ENCODE measurements at places on chromosomes 3 and 15. TPM values are rescaled to one million over a fixed set of nuclear protein-coding genes. Genes with fewer than 3 reads are reported as not detected.

The ITIH4 gene
- 1.6 TPM for total RNA-seq

- no peaks in the 10 kb centered on the region for H3K27me3 ChIP-seq
- H3K4me1 ChIP-seq = no peaks in the 10 kb centered on the region
- DNase-seq = no peak
- H3K4me3 ChIP-seq = no peak overlapping the region
- no peaks in the 10 kb centered on the region for H3K36me3 ChIP-seq
- H3K27ac ChIP-seq = no peak overlapping the region
These were observed 1159.5 kb downstream of the IGSF11 start for GRCh38 chr3:117874904-117875874.

The CPEB1 gene
- 0.32 TPM for total RNA-seq

The HHLA2 gene
- not detected for total RNA-seq

The KATNBL1 gene
- total RNA-seq = 20.3 TPM

GRCh38 chr3:141489203-141489602, 2.4 kb downstream of the RASA2 start:
- no peaks in the 10 kb centered on the region for H3K36me3 ChIP-seq
- H3K27ac ChIP-seq = no peak overlapping the region
- no peak for DNase-seq

The PROK2 gene
- not detected for total RNA-seq

DNA sequence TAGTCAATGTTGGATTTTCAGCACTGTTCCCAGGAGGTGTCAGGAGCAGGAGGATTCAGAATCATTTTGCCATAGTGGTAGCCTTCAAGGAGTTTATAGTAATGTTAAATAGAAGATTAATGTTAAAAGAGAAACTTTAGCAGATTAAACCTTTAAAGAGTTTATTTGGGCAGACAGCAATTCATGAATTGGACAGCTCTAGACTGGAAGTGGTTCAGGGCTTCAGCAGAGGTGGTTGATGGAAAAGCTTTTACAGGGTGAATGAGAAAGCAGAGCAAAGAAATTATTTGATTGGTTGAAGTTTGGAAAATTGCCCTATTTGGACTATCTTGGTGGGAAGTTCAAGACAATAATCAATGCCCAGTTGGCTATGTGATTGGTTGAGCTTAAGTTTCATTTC, 416.6 kb upstream of the TBL1XR1 start:
- no peak for DNase-seq
- H3K4me1 ChIP-seq = no peaks in the 10 kb centered on the region
- no peaks in the 10 kb centered on the region for H3K36me3 ChIP-seq
- H3K4me3 ChIP-seq = no peak overlapping the region

GRCh38 chr3:162643245-162643644, 1146.6 kb downstream of the OTOL1 start:
- DNase-seq = no peak
- H3K36me3 ChIP-seq = no peaks in the 10 kb centered on the region
- no peak overlapping the region for H3K4me3 ChIP-seq
- no peaks in the 10 kb centered on the region for H3K27me3 ChIP-seq

GRCh38 chr15:32743411-32744140, 25.8 kb downstream of the GREM1 start:
- H3K4me3 ChIP-seq = no peak overlapping the region
- no peak overlapping the region for H3K27ac ChIP-seq
- H3K4me1 ChIP-seq = no peaks in the 10 kb centered on the region
- no peaks in the 10 kb centered on the region for H3K36me3 ChIP-seq
- no peak for DNase-seq
- H3K27me3 ChIP-seq = no peaks in the 10 kb centered on the region

DNA sequence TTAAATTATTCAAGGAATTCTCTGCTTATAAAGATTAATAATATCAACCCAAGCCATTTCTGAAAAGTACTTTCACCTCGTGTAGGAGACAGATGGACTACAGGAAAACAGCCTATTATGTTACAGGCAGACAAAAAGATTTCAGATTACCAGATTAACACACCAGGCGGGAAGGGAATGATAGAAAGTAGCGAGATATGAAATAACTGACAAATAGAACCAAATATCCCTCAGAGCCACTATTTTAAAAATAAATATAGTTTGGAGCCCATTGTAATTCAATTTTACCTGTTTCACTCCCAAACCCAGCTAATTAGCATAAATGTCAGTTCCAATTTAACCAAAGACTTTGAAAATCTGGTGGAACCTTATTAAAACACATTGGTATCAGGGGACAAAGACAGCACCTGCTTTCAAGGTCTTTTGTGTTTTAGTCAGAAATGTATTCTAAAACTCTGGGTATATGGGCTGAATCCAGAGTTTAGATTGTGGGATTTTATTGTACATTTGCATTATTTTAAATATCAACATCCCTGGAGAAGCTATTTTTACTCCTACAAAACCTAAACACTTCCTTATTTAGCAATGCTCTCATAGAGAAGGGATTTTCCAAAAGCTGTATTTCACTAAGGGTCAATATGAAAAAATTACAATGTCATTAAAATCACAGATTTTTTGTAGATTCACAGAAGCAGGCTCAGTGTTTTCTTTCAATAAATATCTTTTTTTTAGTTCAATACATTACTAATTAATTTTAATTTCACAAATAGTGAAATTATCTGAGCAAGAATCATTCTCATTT, 138.4 kb downstream of the TNIK start:
- no peaks in the 10 kb centered on the region for H3K36me3 ChIP-seq
- peak overlapping the region; percentile 27 for H3K27ac ChIP-seq
- peaks cover 39% of the 10 kb centered on the region for H3K4me1 ChIP-seq

DNA sequence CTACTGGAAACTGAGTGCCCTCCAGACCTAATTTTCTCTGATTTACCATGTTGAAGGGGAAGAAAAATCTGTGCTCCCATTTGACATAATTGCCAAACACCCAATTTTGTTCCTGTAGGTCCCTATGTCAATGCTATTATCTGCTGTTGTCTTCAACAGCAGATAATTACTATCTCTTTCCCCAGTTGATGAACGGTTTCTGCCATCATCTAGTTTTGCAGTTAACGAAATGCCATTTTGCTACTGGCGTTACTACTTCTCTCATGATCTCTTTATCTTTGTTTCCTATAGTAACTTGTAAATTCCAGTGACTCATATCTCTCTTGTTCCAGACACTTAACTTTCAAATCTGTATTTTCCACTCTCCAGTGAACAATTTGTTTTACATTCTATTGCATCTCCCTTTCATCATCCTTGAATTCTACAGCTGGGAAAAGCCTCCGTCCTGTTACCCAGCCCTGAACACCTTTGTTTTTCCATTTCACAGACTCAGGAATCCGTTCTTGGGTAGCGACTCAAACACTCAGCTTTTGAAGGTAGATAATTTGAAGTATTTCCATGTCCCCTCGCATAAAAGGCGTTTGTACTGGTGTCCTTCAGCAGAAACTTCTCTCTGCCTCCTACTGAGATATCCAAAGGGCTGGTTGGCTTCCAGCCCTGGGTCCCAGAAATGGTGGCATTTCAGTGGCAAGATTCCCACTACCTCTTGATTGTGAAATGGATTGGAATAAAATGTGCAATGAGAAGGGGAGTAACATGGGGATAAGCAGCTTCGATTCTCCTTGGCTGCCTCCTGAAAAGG, 111.7 kb downstream of the FOXB1 start:
- H3K27ac ChIP-seq = no peak overlapping the region
- no peaks in the 10 kb centered on the region for H3K36me3 ChIP-seq
- no peak for DNase-seq
- H3K4me1 ChIP-seq = no peaks in the 10 kb centered on the region

GRCh38 chr3:64550745-64551144, 137.1 kb downstream of the ADAMTS9 start:
- peaks cover 26% of the 10 kb centered on the region for H3K36me3 ChIP-seq
- H3K27me3 ChIP-seq = no peaks in the 10 kb centered on the region
- H3K4me3 ChIP-seq = no peak overlapping the region
- no peaks in the 10 kb centered on the region for H3K4me1 ChIP-seq
- no peak for DNase-seq

DNA sequence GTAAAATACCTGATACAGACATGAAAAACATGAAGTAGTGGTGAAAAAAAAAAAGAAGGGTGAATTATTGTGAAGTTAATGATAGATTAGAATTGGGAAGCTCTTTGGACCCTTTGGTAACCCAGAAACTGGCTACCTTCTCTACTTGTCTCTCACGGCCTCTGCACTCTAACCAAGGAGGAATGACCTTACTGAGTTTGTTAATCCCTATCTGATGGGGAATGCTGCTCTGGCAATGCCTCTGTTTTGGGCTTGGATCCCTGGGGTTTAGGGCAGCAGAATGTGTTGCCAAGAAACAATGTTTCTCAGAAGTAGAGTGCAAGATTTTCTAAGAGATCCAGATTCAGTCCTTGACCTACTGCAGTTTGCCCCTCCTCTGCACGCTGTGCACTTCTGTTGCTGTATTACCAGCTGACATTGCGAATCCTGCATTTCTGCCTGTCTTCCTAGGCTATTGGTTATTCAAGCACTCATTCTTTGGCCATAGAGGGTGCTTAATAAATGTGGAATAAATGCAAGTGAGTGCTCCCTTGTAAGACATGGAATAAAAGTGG, 49.2 kb upstream of the MAP3K13 start:
- H3K27me3 ChIP-seq = no peaks in the 10 kb centered on the region
- H3K27ac ChIP-seq = no peak overlapping the region
- no peak for DNase-seq
- H3K4me3 ChIP-seq = no peak overlapping the region

DNA sequence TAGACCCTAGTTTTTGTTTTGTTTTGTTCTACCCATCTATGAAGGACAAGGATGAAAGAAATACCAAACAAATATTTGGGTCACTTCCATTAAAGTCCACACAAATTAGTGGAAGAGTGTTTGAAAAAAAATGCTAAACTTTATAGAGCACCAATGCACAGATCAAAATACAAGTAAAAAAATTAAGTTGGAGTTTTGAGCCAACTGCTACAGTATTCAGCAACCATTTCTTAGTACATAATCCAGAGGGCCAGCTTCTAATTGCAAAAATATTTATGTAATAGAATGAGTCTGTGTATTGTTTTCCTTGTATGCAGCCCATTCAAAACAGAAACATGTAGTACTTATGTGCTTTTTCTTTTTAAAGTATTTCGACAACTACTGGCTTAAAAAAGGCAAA, 121.1 kb downstream of the CBLB start:
- H3K4me3 ChIP-seq = no peak overlapping the region
- H3K4me1 ChIP-seq = peaks cover 7% of the 10 kb centered on the region
- H3K27me3 ChIP-seq = no peaks in the 10 kb centered on the region
- H3K36me3 ChIP-seq = no peaks in the 10 kb centered on the region

The UBAP1L gene
- total RNA-seq = 1.3 TPM

DNA sequence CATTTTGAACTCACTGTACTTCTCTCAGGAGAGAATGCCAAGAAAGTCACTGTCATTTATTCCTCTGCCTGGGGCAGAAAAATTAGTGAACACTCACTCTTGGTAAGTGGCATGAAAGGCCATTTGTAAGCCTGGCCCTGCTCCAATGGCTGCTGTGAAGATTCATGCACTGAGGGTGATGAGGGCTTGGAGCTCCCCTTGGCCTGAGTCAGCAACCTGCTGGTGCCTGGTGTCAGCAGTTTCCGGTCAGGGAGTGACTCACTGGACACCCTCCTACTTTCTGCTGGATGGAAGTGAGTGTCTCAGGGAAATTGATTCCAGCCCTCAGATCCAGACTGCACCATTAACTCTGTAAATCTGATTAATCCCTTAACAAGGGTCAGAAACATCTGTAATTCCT, 37.6 kb downstream of the TRA2B start:
- H3K36me3 ChIP-seq = no peaks in the 10 kb centered on the region
- H3K27me3 ChIP-seq = no peaks in the 10 kb centered on the region
- no peaks in the 10 kb centered on the region for H3K4me1 ChIP-seq
- H3K4me3 ChIP-seq = no peak overlapping the region

GRCh38 chr3:56796996-56797395, 4.8 kb downstream of the ARHGEF3 start:
- no peaks in the 10 kb centered on the region for H3K36me3 ChIP-seq
- H3K4me3 ChIP-seq = no peak overlapping the region
- no peak overlapping the region for H3K27ac ChIP-seq
- no peak for DNase-seq
- peaks cover 69% of the 10 kb centered on the region for H3K4me1 ChIP-seq

GRCh38 chr15:60673166-60673565, 194.2 kb upstream of the ICE2 start:
- peaks cover 9% of the 10 kb centered on the region for H3K4me1 ChIP-seq
- no peak overlapping the region for H3K4me3 ChIP-seq
- H3K36me3 ChIP-seq = no peaks in the 10 kb centered on the region
- H3K27me3 ChIP-seq = no peaks in the 10 kb centered on the region
- DNase-seq = no peak

The XCR1 gene
- total RNA-seq = not detected

- H3K4me3 ChIP-seq = no peak overlapping the region
- H3K27ac ChIP-seq = no peak overlapping the region
- H3K27me3 ChIP-seq = no peaks in the 10 kb centered on the region
- H3K4me1 ChIP-seq = no peaks in the 10 kb centered on the region
These were observed 27.4 kb upstream of the FRMD5 start for GRCh38 chr15:44222478-44222877.

DNA sequence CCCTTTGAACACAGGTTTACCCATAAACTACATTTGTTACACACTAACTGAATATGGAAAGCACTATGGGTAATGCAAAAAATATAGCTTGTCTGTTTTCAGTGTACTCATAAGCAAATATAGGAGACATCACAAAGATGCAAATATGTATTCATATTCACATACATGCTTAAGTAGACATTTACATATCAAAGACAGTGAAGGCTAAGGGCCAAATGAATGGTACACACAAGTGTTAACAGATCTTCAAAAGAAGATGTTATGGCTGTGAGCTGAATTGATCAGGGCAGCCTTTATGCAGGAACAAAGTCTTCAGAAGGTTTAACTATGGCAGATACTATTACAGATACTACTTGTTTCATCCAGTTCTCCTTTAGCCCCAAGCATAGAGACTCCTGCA, 384.1 kb downstream of the FHIT start:
- no peaks in the 10 kb centered on the region for H3K36me3 ChIP-seq
- no peak for DNase-seq
- H3K27ac ChIP-seq = no peak overlapping the region

The CKMT1A gene
- not detected for total RNA-seq

DNA sequence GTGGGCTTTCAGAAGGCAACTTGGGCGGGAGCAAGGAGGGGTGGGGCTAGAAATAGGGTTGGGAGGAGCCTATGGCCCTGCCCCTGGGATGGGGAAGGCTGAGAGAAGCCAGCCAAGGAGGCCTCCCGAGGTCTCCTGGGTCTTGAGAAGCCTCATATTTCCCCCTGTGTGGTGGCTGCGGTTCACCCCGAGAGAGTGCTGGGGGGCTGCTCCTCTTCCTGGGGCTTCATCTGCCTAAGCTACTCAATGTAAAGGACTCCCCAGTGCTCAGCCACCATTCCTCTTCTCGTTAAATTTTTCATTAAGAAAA, 174.3 kb downstream of the SMAD6 start:
- H3K4me1 ChIP-seq = peaks cover 35% of the 10 kb centered on the region
- peak overlapping the region; percentile 84 for H3K27ac ChIP-seq
- no peaks in the 10 kb centered on the region for H3K36me3 ChIP-seq
- no peak for DNase-seq
- H3K4me3 ChIP-seq = no peak overlapping the region
